ENCODE measurements at places on chromosomes 16 and 17.

GRCh38 chr16:63442246-63442645 is 1406.0 kb upstream of the CDH8 start:
- no peaks in the 10 kb centered on the region for H3K36me3 ChIP-seq
- H3K4me1 ChIP-seq: no peaks in the 10 kb centered on the region
- H3K27me3 ChIP-seq: no peaks in the 10 kb centered on the region
- DNase-seq: no peak
- no peak overlapping the region for H3K27ac ChIP-seq

DNA sequence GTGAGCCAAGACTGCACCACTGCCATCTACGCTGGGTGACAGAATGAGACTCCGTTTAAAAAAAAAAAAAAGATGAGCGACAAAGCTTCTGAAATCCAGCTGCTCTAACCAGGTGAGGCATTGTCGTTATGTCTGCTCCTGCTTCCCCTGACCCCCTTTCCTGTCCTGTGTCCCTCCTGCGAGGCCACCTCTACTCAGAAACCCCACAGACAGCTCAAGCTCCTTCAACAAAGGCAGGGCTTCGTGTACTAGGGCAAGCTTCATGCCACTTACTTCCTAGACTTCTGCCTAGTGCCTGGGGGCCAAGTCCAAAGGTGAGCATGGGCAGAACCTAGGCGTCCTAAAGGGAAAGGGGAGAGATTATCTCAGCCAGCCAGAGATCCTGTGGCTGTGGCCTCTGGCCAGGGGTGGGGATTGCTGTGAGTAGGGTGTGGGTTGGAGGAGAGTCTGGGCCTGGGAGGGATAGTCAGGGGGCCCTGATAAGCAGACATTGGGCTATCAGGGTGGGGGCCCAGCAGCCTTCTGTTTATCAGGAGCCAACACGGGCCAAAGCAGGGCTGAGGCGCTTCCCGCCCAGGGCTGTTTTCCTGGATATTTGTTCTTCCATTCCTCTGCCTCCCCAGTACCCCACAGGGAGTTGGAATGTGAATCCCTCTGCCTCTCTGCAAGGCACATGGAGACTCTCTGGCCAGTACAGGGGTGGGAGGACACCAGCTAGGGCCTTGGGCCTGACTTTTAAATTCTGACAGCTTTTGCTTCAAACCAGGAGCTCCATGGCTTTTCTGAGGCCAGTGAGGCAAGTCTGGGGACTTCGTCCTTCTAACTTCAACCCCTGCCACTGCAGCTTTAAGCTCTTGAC is 10.4 kb downstream of the ERAL1 start:
- no peak overlapping the region for H3K4me3 ChIP-seq
- H3K27me3 ChIP-seq: no peaks in the 10 kb centered on the region
- peaks cover 9% of the 10 kb centered on the region for H3K36me3 ChIP-seq

DNA sequence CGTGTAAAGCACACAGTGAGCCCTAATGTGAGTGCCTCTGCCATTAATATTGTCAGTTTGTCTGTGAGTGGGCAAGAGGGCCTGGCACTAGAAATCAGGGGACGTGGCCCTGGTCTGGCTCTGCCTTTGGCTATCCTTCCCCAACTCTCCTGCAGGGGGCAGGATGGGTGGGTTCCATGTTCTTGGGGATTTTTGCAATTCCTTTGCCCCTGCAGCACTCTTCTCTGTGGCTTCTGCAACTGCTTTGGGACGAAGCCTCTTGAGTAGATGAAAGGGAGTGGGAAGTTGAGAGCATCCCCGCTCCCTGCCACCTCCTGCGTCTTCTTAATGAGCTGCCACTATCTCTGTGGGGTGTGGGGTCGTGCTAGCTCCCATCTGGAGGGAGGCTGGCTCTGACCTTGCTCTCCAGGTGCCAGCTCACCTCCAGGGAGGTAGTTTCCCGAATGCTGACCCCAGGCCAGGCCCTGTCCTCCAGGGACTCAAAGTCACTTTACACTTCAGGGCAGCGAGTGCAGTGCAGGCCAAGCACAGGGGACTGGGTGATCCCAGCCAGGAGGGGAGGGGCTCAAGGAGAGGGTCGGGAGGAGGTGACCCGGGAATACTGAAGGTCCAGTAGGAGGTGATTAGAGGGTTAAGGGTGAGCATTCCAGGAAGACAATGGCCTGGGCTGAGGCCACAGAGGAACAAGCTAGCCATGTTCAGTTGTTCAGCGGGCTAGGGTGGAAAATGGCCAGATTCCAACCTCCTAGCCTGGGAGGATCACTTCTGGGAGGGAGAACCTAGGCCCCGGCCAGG is 121.0 kb upstream of the NLRP1 start:
- H3K4me3 ChIP-seq: no peak overlapping the region
- H3K27me3 ChIP-seq: peaks cover 62% of the 10 kb centered on the region
- DNase-seq: no peak
- no peaks in the 10 kb centered on the region for H3K4me1 ChIP-seq
- no peak overlapping the region for H3K27ac ChIP-seq
- H3K36me3 ChIP-seq: no peaks in the 10 kb centered on the region

DNA sequence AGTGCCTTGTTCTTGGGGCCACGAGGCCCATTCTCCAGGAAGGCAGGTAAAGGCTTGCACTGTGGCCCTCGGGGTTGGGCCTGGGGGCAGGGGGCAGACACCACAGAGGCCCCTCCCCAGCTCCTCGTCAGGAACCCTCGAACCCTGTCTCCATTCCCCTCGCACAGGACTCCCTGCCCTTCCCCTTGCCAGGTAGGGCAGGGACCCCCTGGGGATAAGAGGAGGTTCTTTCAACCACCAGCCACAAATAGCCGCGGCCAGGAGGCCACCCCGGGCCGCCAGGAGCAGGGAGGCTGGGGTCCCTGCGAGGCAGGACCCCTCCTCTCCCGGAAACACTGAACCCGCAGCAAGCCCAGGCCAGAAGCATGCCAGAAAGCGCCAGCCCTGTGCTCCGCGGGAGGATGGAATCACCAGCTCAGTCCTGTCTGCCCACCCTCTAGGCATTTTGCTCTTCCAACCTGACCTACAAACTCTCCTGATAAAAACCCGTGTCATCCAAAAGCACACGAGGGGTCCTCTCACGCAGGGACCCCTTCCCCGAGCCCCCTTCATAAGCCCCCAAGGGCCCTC is 45.6 kb downstream of the SLC47A1 start:
- no peak overlapping the region for H3K4me3 ChIP-seq
- H3K4me1 ChIP-seq: peaks cover 2% of the 10 kb centered on the region
- DNase-seq: no peak
- H3K27me3 ChIP-seq: peaks cover 53% of the 10 kb centered on the region
- H3K27ac ChIP-seq: no peak overlapping the region
- peaks cover 3% of the 10 kb centered on the region for H3K36me3 ChIP-seq

- peak; percentile 23 for DNase-seq
- H3K4me3 ChIP-seq: no peak overlapping the region
- H3K27me3 ChIP-seq: peaks cover 49% of the 10 kb centered on the region
- H3K36me3 ChIP-seq: no peaks in the 10 kb centered on the region
Measured at GRCh38 chr16:85316321-85316919, 204.1 kb upstream of the CIBAR2 start.
